CD4-positive, alpha-beta T cell treated with Interleukin-6 for 4 hours (primary cell): ENCODE measurements at places on chromosomes 6 and 20.
A peak's percentile ranks its signal among the peaks of the same experiment; 100 is the strongest.

- no peak for DNase-seq
These were observed 99.0 kb downstream of the CAP2 start for GRCh38 chr6:17492350-17492749.

GRCh38 chr20:33881989-33882388 lies 70.8 kb downstream of the CHMP4B start:
- no peak for DNase-seq

DNA sequence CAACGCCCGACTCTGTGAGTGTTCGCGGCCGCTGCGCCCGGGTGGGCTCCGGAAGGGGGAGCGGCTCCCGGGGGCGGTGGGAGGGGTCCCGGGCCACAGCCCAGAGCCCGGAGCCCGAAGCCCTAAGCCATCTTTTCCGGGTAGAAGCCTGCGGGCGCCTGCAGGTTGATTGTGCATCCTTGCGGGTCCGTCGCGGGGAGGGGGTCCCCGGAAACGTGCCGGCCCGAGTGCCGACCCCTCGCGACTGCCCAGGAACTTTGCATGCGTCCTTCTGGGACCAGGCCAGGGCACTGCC lies 413 bp downstream of the PTPRA start:
- DNase-seq: peak; percentile 69

- DNase-seq: no peak
These were observed 229.6 kb downstream of the LY86 start for GRCh38 chr6:6818078-6818639.

- DNase-seq: no peak
These were observed 9.3 kb downstream of the SDHAF4 start for GRCh38 chr6:70575899-70576495.

DNA sequence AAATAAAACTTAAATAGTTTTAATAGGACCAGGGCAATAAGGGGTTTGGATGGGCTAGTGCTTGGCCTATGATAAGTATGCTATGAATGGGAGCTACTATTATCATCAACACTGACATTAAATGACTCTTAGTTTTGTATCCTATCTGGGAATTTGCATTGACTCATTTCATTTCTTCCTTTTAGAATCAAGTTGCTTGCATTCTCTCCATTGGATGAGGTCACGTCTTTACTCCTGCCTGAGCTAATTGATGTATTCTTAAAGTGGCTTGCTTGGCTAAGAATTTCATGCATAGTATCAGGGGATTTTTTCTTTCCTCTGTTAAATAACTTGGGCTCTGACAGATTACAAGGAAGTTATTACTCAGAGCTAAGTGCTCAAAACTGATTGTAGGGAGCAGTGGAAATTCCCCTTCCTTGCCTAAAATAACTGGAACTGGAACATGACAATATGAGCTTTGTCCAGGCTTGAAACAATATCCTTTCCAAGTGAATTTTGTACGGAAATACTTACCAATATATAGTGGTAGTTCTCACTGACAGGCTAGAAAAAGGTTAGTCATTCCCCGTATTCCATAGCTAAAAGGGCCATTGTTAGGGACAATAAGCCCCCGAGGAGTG lies 169.9 kb downstream of the BCAS1 start:
- DNase-seq: no peak

GRCh38 chr20:57559658-57560553 lies 1.0 kb upstream of the PCK1 start:
- no peak for DNase-seq

- no peak for DNase-seq
These were observed 372.9 kb downstream of the DOK5 start for GRCh38 chr20:54848262-54848661.

GRCh38 chr6:34130862-34131261 lies 15.0 kb downstream of the GRM4 start:
- no peak for DNase-seq

- DNase-seq: no peak
These were observed 3.4 kb upstream of the SRC start for GRCh38 chr20:37342231-37343177.

- no peak for DNase-seq
These were observed 29.0 kb downstream of the FAM50B start for GRCh38 chr6:3878048-3878666.

- DNase-seq: peak; percentile 54
These were observed 1.0 kb upstream of the E2F3 start for GRCh38 chr6:20400456-20401204.

DNA sequence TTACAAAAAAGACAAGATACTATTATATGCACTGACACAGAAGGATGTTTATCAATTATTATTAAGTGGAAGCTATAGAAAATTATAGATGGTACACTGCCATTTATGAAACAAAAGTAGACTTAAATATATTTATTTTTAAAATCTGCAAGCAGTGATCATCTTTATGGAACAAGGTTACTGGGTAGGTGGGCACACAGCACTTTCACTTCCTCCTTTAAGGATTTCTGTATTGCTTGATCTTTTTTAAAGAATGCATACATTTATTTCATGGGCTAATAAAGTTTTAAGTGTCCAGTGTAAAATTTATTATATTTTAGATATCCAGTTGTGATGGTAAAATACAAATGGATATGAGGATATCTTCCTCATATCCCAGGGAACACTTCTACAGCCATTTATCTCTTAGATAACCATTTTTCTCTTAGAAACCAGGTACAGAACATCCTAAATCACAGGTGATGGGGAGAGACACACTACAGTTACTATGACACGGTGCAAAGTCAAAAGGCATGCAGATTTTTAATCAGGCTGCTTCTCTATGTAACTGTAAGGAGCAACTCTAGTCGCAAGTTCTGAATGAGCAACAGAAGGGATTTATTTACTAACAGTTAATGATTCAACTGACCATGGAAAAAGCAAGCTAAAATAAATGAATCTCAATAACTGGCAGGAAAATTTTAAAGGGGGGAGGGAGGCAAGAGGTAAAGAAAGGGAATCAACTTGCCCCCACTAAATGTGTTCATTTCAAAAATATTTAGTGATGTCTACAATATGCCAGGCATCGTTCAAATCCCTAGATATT lies 2.2 kb downstream of the FBXL4 start:
- no peak for DNase-seq

DNA sequence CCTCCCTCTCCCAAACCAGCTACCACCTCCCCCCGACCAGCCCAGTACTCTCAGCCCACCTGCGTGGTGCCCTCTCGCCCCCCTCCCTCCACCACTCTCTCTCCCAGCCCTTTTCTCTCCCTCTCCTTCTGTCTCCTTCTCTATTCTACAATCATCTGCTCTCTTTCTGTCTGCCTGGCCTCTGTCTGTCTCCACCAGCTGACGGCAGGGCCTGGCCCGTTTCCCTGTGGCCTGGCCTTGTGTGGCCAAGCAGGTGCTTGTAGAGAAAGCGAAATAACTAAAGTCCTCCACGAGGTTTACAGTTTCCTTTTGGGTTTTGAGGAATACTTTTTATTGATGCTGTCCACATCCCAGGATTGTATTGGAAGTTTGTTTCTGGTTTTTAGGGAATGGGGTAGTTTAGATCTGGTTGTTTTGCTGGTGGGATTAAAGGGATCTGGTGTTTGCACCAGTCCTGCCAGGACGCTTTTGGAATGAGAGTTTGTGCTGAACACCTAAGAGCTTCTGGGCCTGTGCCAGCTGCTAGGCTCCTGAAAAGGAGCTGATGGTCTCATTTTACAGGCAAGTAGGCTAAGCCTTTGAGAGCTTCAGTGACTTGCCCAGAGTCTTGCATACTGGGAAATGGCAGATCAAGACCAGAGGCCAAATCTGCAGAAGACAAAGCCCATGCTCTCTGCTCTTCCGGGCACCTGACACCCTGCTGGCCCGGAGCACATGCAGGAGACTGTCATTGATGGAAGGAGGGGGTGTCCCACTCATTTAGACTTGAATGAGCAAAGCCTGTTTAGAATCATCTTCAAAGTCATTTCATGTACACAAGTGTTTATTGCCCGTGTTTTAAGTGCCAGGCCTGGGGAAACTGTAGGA lies 161.7 kb downstream of the SYCP2 start:
- no peak for DNase-seq

DNA sequence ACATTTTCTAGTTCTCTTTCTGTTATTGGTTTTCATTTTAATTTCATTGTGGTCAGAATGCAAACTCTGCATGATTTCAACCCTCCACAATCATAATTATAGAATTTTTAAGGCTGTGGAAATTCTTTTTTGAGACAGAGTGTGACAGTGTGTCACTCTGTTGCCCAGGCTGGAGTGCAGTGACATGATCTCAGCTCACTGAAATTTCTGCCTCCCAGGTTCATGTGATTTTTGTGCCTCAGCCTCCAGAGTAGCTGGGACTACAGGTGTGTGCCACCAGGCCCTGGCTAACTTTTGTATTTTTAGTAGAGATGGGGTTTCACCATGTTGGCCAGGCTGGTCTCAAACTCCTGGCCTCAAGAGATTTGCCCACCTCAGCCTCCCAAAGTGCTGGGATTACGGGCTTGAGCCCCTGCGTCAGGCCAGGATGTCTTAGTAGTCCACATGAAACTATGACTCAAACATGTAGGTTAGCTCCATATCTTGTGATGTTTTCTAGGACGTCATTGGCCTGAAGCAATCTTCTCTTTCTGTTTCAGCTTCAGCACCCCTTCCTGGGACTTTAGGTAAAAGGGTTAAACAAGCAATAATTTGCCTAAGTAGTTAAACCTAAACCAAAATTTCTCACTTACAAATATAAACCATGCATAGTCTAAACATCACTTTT lies 47.4 kb upstream of the SAMD3 start:
- no peak for DNase-seq

DNA sequence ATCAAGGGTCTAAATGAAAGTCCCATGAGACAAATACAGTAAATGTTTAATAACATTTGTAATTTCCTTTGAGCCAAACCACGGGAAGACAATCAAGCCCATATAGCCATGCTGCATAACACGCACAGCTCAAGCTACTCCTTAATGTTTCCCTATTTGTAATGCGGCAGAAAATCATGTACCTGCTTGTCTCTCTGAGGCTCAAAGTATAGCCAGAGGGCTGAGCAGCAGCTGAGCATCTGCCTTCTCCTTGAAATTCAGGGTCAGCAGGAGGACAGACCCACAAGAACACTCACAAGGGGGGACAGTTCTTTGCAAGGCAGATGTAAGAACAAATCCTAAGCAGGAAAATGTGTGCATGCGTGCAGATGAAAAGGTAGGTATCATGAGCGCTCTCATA lies 45.8 kb upstream of the JARID2 start:
- no peak for DNase-seq

DNA sequence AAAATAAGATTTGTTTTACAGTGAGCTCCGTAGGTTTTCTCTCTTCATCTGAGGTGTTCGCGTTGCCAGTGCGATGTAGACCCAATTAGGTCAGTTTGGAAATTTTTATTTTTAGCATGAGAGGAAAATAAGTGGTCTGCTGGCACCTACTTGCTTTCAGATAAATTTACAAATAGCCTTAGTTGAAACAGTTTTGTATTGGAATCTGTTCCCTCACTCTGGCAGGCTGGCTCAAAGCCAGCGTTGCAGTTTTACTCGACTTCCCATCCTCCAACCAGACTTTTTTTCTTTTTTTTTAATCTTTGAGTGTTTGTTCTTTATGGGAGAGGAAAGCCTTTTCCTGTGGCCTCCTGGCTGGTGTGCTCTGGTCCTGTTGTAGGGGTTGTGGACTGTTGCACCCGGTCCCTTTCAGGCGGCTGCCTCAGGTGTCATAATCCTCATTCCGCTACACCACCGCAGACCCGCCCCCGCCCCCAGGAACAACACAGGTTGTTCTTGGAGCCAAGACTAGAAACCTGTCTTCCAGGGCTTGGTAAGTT lies 46.7 kb downstream of the TIAM2 start:
- DNase-seq: no peak

DNA sequence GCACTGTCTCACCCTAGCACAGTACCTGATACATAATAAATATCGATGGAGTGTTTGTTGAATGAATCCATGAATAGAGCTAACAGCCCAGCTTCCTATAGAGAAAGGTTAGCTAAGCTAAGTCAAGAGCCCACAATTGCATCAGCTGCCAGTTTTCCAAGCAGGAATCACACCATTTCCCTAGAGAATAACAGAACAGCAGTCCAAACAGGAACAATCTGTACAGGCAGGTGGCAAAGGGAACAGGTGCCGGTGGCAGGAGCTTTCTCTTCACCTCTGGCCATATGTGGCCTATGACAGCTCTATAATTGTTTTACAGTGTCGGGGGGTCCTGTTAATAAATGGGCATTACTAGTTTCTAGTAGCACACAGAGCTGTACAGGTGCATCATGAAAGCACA lies 38.8 kb downstream of the ISM1 start:
- no peak for DNase-seq

- DNase-seq: no peak
These were observed 23.0 kb upstream of the ECHDC1 start for GRCh38 chr6:127366282-127367022.

DNA sequence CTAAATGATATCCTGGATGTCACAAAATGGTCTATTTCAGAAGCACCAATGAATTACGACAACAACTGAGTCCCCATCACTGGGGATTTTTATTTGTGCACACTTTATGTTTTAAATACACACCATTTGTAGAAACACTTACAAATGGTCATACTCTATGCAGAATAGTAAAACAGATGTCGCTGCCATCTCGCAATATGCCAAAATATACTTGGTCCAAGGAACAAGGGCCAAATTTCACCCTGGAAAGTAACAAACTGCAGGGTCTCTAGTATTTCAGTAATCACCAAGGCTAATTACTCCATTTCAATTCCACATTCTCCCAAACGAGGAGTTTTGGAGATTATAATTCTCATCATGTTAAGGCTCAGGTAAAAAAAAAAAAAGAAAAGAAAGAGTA lies 215.2 kb downstream of the LMBRD1 start:
- DNase-seq: no peak

- no peak for DNase-seq
These were observed 21.5 kb downstream of the EZR start for GRCh38 chr6:158797331-158798310.
